ENCODE measurements at places on chromosomes 2 and 18. TPM values are rescaled to one million over a fixed set of nuclear protein-coding genes. Genes with fewer than 3 reads are reported as not detected.
A peak's percentile ranks its signal among the peaks of the same experiment; 100 is the strongest.

GRCh38 chr2:158487419-158487818 lies 30.7 kb downstream of the PKP4 start:
- DNase-seq = no peak

GRCh38 chr2:147521936-147522335 lies 322.9 kb upstream of the ACVR2A start:
- no peak for DNase-seq

Gene ILKAP
- total RNA-seq = 65.8 TPM

DNA sequence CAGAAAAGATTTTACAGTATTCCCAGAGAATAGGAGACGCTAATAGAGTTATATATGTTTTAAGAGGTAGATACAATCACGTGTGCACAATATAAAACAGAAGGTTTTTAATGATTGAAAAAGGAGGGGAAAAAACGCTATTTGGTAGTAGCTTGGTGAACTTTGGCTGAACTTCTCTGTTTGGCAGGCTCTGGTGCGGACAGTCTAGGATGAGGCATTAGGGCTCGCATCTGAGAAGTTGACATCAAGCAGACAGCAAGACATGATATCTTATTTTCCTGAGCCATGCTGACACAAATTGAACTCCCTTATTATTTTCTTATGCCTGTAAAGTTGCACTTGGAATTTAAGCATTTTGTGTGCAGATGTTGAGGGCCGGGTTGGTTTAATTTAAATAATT lies 176.6 kb downstream of the EN1 start:
- no peak for DNase-seq

Gene HOXD9
- total RNA-seq = not detected

- DNase-seq = no peak
Observed at GRCh38 chr2:18501156-18501555, 59.3 kb downstream of the RDH14 start.

GRCh38 chr18:69755856-69756496 lies 191.7 kb downstream of the CD226 start:
- no peak for DNase-seq

Gene PDE1A
- total RNA-seq = 27.4 TPM

Gene ADI1
- 32.4 TPM for total RNA-seq

DNA sequence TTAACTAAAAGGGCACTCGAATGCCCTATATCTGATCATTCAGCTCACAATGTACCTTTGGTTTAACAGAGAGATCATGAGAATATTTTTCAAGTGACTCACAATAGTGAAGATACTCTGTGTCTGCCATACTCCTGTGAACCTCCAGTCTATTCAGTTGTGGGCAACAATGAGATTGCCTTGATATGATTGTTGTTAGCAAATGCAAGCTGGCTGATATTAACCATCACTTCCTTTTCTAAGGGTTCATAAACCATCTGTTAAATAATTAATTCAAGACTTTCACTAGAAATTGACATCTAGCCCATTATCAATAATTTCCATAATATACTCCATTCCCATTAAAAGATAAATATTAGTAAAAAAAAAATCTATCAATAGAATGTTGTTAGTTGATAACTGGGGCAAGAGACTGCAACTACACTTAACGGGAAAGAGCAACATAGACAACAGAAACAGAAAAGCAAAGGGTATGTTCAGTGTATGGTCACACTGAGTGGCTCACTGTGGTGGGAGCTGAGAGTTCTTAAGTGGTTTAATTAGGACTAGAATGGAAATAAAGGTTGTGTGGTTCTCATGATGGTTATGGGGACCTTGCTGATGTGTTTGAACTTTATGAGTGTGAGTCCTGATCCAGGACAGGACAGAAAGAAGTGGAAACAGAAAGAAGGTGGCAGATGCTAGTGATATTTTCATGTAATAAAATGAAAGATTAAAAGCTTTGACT lies 11.9 kb downstream of the IL18RAP start:
- no peak for DNase-seq

- peak; percentile 69 for DNase-seq
Observed at GRCh38 chr2:230885463-230886130, 20.9 kb downstream of the ITM2C start.

DNA sequence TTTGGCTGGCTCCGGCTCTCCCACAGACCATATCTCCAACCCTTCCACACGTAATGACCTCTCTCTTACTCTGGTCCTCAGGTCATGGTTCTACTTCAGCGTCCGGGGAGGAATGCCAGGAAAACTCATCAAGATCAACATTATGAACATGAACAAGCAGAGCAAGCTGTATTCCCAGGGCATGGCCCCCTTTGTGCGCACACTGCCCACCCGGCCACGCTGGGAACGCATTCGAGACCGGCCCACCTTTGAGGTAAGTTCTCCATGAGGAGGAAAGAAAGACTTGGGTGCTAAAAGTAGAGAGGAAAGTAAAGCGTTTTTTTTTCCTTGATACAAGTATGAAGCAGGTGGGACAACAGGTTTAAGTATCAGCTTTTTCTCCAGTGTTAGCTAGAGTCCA lies 1.9 kb downstream of the AGBL5 start:
- DNase-seq = no peak

Measured in neural crest cell (in vitro differentiated cells).